ENCODE measurements at places on chromosomes 3 and 15.

- no peak for DNase-seq
Observed at GRCh38 chr3:37506956-37507535, 332.7 kb upstream of the LRRFIP2 start.

- no peak for DNase-seq
Observed at GRCh38 chr3:123448536-123449101, at the start of gene ADCY5. Gene ADCY5 (minus strand): TSS chr3:123449090. CDS start chr3:123448545, 545 bp downstream.

DNA sequence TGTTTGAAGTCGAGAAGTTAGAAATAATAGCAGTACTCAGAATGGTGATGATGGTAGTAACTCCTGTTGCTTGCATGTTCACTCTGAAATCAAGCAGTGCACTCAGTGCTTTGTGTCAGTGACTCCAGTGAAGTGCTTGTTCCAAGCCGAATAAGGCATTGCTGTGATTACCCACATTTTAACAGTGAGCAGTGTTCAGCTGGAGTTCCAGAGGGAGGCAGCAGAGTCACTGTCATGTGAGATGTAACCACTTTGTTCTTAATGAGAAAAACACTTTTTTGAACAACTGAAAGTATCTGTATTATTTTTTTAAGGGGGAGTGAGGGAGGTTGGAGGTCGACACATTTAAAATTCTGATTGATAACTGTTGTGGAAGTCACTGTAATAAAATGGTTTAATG, 3.7 kb downstream of the MDFIC2 start:
- DNase-seq, result no peak

- no peak for DNase-seq
Observed at GRCh38 chr15:40081691-40082194, 26.9 kb downstream of the BMF start.

DNA sequence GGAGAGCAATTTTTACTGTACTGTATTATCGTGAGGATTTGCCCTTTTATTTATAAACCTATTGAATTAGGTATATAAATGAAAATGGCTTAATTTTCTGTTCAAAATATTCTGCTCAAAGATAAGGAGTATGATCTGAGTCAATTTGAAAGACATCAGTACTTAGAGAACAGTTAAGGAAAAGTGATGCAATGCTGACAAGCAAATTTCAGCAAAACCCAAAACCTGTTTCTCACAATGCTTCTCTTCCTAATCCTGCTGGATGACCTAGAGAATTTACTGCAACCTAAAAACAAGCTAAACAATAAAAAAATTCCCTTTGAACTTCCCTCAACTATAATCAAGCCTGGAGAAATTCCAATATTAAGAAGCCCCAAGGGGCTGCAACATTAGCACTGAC, 82.7 kb downstream of the RFX7 start:
- DNase-seq, result no peak

GRCh38 chr15:42134617-42135245, 21.7 kb downstream of the PLA2G4F start:
- DNase-seq, result no peak

DNA sequence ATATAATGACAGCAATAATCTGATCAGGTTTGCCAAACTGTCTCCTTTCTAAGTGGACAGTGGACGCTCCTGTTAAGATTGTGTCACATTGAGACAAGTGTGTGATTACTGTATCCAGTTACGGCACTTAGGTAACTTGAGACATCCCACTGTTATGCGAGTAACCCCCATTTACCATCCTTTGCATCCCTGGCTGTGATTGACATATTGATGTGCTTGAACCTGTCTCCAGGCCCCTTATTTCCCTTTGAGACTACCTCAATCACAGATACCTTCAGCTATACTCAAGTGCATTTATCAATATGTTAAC, 785.2 kb downstream of the NR2F2 start:
- DNase-seq, result no peak

DNA sequence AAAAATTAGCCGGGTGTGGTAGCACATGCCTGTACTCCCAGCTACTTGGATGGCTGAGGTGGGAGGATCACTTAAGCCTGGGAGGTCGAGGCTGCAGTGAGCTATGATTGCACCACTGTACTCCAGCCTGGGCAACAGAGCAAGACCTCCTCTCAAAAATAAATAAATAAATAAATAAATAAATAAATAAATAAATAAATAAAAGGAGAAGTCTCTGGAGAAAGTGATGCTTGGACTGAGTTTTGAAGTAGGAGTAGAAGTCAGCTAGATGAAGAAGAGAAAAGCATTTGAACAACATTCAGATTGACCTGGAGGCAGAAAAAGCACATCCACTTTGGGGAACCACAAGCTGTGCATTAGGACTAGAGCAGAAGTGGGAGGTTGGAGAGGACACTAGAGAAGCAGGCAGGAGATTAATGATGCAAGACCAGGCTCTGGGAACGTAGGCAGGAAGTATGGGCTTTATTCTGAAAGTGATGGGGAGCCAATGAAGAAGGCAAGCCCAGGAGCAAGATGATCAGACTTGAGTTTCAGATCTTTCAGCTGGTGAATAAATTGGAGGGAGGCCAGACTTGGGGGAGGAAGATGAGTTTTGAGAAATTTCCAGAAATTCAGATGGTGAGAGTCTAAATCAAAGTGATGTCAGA, 48.7 kb downstream of the KLHL6 start:
- DNase-seq, result no peak

GRCh38 chr15:60376677-60377095, 21.1 kb downstream of the ANXA2 start:
- DNase-seq, result no peak

- no peak for DNase-seq
Observed at GRCh38 chr3:101383156-101383575, 62.8 kb upstream of the IMPG2 start.

GRCh38 chr3:10666621-10667020, 149.4 kb upstream of the SLC6A11 start:
- peak; percentile 8 for DNase-seq

DNA sequence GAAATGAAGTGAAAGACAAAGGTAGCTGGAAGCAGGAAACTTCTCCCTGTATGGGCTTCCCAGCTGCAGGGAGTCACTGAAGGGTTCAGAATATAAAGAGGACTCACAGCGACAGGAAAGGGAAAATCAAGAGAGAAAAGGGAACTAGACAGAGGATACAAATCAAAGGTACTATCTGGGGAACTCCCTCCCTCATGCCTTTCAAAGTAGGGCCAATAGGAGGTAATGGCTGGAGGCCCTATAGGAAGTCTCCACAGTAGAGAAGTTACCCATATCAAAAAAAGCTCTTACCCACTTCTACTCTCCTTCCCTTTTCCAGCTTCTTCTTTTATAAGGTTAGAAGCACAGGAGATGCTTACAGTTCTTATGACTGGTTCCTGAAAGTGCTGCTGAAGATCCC, 43.5 kb downstream of the FMN1 start:
- no peak for DNase-seq

DNA sequence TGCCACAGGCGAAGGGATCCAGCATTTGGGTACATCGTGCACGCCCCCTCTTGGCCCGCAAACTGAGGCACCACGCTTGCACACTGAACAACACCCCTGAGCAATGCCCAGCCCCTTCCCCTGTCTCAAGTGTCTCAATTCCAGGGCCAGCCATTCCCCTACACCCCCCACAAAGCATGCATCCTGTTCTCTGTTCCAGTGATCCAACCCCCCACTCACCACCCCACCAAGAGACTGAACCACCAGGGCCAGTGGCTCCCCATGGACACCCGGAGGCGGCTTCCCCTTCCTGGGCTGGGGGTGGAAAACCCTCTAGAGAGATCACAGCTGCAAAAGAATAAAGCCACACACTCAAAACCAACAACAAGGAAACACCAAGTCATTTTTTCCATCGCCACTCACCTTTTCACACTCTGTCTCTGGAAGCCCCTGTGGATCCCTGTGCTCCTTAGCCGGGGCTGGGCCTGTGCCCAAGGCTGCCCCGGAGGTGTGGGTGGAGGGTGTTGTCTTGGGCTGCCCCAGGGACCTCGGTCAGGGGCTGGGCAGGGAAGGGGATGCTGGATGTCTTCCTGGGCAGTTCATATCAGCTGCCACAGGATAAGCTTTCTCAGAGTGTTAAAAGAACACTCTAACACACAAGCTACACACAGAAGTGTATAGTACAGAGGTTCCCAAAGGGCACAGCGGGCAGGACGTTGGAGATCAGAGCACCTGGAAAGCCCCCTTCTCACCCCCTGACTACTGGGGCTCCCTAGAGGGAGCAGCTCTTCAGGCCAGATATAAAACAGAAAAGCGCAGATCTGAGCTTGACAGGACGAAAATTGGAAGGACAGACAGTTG, 92.5 kb downstream of the CHSY1 start:
- DNase-seq, result no peak

- no peak for DNase-seq
Observed at GRCh38 chr15:74780523-74781430, 1.1 kb upstream of the CSK start.

GRCh38 chr15:67680641-67681040, 138.1 kb downstream of the MAP2K5 start:
- no peak for DNase-seq

DNA sequence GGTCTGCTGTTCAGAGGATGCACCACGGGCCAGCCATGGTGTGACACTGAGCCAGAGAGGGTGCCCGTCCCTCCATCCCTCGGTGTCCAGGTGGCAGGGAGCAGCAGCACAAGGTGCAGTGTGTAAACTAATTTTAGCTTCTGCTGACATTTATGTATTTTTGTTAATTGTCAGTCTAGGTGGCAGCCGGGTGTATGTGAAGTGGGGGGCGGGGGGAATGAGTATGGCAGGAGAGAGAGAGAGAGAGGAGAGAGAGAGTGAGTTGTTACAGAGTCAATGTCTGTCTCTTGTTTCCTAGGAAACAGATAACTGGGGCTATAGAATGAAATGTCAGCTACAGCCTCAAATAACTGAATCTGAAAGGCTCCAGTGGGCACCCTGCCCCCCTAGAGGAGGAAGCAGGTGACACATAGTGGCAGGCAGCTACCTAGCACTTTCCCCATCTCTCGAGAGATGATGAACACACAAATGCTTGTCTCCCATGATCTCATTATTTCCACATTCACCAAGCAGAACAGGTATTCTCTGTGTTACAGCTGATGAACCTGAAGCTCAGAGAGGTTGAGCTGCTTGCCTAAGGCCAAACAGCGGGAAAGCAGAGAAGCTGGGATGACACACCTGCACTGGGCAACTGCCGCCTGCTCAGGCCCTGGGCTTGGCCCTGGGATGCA, 24.7 kb downstream of the RASGRF1 start:
- no peak for DNase-seq

GRCh38 chr3:30044515-30044914, 561.9 kb upstream of the TGFBR2 start:
- DNase-seq, result no peak

DNA sequence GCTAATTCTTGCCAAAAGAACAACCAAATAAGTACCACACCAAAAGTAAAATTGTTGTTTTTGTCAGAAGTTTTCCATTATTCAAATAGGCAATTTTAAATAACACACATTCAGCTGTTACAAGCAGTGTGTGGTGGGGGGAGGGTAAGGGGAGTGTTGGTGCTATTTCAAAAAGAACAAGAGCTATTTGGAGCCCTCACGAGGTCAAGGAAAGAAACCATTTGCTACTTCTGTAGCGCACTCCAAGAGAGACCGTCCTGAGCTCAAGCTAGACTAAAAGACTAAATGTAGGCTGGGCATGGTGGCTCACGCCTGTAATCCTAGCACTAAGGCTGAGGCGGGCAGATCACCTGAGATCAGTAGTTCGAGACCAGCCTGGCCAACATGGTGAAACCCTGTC, 21.2 kb upstream of the IGF2BP2 start:
- DNase-seq, result no peak

GRCh38 chr3:188926741-188927511, 244.8 kb upstream of the TPRG1 start:
- DNase-seq, result no peak

DNA sequence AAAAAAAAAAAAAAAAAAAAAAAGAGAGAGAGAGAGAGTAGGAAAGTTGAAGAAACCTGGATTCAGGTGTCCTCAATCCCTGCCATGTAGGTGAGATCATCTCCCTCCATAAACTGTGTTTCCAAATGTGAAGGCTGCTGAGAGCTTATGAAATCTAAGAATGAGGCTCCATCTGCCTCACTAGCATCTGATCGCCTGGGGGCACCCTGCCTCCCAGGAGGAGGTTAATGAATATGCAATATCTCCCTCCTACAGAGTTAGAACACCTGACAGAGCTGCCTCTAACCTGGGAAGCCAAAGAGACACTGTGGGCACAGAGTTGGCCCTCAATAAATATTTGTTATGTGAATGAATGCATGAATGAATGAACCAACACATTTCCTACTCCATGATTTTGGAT, 23.8 kb upstream of the ZNF148 start:
- DNase-seq, result no peak

DNA sequence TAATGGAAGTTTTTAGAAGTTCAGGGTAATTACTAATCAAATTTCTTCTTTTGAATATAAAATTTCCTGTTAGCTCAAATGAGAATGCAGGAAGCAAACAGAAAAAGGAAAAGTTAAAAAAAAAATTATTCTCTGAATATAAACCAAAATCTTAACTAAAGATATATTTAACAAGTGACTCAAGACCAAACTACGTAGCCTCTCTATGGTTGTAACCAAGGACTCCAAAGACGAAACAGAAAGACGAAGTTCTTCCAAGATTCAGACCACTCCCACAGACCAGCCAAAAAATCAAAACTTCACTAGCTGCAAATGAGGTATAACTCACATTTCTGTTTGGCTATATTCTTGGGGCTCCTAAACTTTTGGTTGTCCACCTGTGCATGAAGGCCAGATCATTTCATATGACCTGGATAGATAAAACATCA, 846.5 kb upstream of the ALCAM start:
- no peak for DNase-seq

DNA sequence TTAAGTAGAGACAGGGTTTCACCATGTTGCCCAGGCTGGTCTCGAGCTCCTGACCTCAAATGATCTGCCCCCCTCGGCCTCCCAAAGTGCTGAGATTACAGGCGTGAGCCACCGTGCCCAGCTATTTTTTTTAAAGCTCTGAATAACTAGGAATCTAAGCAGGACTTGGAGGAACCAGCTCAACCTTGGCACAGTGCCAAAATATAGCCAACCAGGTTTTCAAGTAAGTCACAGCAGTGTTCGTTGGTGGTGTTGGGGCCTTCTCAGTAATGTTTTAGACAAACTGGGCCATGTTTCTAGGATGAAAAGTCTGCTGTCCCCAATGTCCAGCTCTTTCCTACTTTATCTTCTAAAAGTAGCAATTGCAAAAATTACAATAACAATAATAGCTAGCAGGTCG, 6.4 kb upstream of the ADAM10 start:
- no peak for DNase-seq

DNA sequence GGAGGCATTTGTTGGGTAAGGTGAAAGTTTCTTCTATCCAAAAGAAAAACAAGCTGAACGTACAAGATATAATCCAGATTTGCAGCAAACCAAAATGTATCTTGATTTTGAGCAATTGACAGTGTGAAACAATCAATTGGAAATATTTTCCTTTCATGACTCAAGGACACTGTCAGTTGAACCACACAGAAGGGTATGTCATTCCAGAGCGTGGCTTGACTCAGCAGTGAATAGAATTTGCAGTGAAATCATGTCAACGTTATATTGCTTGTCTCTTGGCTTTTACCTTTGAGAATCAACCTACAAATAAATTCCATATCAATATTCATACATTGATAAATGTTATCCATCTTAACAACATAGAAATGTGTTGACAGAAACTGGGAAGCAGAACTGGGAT, 78.2 kb downstream of the TM2D3 start:
- DNase-seq, result no peak

- no peak for DNase-seq
Observed at GRCh38 chr15:76274821-76275220, 36.4 kb downstream of the ETFA start.

GRCh38 chr3:157329551-157329950, 107.1 kb upstream of the PTX3 start:
- no peak for DNase-seq

- DNase-seq, result no peak
Observed at GRCh38 chr15:44796508-44796907, 60.2 kb downstream of the TRIM69 start.

GRCh38 chr3:29381595-29381994, 100.7 kb downstream of the RBMS3 start:
- no peak for DNase-seq

Data from GM18507 (cell line).